ENCODE measurements at places on chromosomes 7 and 10. TPM values are rescaled to one million over a fixed set of nuclear protein-coding genes. Genes with fewer than 3 reads are reported as not detected.

DNA sequence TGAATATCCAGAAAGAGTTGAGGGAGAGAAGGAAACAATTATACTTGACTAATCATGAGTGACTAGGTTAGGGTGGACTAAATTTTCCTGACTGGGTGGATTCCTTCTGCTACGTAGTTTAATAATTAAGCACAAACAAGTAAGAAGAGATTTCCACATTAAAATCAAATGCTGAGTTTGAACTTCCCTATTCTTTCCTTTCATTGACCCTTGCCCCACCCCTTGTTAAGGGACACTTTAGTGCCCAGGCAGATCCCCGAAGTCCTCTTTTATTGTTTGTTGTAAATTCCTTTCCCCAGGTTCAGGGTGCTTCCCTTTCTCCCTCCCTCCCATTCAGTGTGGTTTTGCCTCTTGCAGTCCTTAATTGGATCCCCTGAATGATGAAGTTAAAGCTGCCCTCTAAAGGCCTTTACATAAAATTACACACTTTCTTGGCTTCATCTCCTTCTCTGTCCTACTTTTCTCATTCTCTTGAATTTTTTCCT, 8.8 kb upstream of the SPAM1 start:
- DNase-seq = peak; percentile 88

Gene MPP7
- total RNA-seq = 2.1 TPM

Gene SLC26A3
- total RNA-seq = not detected

- no peak for DNase-seq
Measured at GRCh38 chr10:101748496-101748895, 27.4 kb downstream of the FGF8 start.

DNA sequence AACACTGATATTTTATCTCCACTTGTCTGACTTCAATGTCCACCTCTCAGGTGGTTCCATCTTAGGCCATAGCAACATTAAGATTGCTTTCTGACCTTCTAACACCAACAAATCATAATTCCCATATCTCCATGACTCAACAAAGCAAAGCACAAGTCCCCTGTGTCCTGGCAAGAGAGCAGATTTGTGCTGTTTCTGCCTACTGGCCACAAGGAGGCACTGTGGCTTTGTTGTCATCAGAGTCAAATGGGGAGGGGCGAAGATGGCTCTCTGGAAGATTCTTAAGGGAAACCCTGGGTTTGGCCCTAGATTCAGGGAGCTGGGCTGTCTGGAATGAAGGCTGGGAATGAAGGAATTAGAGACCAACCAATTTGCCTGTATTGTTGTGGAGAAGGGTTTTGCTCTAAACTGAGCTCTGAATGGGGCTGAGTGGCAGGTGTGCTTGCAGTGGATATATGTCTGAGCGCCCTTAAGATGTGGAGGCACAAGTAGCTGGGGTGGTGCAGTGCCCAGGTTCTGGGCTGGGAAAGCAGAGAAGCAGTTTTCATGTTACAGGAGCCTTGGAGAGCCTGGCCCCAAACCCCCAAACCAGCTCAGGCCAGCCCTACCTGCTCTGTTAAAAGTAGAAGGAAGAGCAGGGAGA, 154.8 kb upstream of the PRSS58 start:
- peak; percentile 58 for DNase-seq

Gene ADD3
- total RNA-seq = 152 TPM

DNA sequence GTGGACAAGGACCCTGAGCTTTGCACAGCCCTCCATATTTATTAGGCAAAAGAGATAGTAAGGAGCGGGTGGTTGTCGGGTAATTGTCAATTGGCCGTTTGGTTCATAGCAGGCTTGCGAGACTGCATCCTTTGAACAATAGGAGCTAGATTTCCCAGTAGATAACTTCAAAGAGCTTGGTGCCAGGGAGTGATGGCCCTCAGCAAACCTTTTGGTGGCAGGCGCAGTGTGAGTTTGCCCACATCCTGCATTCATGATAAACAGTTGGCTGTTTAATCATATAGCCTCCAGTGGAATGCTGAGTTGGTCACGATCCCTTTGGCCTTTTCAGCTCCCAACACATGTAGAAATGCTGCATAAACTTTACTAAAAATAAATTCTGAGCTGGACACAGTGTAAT, 156.9 kb downstream of the AKR1D1 start:
- no peak for DNase-seq

DNA sequence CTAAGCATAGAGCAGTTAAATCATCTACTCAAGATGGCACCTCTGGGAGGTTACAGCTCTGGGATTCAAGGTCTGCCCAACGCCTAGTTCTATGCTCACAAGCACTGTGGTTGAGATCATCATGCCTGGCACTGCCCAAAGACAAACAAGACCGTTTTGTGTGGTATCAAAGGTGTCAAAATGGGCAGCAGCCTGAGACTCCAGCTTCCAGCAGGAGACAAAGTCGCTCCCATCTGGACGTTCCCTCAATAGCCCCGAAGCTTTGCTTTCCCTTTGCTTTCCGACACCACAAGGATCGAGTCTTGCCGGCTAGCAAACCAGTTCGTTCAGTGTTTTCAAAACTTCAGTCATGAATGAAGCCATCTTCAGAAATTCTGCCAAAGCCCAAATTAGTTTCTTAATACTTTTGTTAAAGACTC, 5.1 kb downstream of the HABP2 start:
- DNase-seq = no peak

Gene PAPOLB
- not detected for total RNA-seq

Gene NAT16
- not detected for total RNA-seq

Gene TMEM196
- 0.17 TPM for total RNA-seq

- no peak for DNase-seq
Measured at GRCh38 chr7:79979437-79979836, 155.2 kb upstream of the GNAI1 start.

DNA sequence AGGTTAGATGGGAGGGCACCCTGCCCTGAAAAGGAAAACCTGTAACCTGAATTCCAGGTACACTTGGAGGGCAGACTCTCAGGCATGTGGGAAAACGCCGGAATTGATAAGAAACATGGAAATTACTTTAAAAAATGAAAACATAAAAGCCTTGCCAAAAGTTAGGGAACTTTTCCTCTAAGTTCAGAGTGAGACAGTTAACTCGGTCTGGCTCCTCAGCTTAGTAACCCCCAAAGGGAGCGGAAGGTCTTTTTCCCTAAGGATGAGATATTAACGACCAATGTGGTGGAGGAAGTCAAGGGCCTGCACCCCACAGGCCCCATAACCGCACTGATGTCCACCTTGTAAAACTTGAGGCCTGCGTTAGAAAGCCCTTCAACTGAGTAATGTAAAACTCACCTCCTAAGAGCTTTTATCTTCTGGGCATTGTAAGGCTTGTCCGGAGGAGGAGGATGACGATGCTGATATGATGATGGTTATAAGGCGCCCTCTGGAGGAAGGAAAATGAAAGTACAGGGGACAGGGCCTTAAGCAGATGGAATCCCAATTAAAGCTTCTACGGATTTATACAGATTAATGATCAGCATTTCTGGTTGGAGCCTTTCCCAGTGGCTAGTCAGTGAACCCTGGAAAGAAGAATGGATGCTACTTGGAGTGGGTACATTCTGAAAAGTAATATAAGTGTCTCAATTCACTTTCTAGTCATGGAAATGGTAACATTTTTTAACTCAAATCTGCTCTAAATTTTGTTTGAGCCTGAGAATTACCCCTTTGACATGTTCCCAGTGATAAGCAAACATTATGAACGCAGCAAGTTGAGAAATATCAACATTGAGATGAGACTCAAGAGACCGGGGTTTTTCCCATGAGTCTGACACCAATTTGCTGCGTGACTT, 694 bp downstream of the COL1A2 start:
- peak; percentile 87 for DNase-seq

DNA sequence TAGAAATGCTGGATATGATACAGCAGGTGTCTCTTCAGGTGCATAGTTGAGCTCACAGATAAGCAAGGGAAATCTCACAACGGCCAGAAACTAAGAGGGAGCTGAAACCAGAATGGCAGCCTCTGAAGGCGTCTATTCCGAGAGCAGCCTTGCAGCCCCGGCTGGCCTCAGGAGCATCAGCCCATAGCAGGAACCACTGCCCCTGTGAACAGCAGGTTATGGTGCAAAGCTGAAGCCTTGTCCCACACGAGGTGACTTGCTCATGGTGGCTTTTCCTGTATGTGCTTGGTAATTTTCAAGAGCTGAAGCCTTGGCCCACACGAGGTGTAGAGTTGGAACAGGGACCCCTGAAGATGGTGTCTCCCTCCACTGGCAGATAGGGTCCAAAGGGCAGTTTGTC, 33.2 kb downstream of the BNIP3 start:
- DNase-seq = no peak

Gene ZP3
- 5.0 TPM for total RNA-seq

DNA sequence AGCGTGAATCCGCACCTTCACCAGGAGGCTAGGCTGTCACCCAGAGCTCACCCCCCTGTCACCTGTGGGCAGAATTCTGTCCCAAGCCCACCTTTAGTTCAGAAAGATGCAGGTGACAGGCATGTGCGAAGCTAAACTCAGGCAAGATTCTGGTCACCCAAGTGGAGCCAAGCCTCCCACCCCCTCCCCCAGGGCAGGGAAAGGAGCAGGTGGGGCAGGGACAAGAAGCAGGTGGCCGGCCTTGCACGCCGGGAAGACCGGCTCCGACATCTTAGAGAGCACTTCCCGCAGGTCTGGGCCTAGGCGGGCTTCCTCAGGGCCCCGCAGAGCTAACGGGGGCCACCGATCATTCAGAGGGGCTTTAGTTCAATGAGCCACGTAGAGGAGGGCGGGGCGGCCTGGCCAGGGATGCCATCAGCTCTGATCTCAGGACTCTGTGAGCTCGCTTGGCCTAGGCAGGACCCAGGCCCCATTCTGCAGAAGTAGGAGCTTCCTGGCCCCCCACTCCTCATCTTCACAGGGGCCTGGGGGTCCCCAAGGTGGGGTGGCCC, 19.9 kb downstream of the UNCX start:
- DNase-seq = no peak

DNA sequence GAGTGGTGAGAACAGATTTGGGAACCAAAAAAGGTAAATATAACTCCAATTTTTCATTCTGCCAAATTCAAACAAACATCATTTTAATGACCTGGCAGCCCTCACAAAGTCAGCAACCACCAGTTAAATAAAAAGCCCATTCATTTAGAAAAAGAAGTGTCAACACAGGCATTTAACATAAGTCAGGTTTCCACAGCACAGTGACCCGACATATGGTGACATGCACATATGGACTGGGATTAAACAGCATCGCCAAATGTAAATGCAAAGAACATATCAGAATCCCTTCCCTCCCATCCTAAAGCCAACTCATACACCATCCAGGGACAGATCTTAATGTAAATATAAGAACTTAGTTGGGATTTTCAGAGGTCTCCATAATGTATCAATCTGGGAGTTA, 293.2 kb downstream of the FGFR2 start:
- DNase-seq = no peak

- no peak for DNase-seq
Measured at GRCh38 chr7:138546829-138547228, 86.8 kb downstream of the TRIM24 start.
